ENCODE measurements at places on chromosomes 3 and 15.

DNA sequence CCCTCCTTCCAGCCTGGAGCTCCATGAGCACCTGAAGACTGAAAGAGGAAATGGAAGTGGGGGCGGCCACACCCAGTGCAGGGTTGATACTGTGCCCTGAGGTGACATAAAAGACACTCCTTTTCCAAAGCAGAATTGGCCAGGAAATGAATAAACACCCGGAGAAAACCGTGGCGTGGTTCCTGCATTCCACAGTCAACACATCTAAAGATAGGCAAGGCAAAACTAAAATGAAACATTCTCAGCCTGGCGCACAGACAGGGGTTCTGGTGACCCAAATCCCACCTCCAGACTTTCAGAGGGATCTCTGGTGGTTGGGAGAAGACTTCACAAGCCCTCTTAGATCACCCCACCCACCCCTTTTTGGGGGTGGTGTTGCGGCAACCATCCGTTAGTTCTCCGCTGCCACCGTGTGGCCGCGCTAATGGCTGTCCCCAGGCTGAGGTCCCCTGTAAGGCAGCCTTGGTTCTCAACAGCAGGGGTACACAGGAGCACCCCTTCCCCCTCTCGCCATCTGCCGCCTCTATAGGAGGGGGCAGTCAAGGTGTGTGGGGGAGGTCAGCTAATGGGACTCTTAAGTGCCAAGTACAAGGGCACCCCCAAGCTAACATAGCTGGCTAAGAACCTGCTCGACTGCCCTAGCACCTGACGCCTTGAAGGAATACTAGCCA lies 2.5 kb upstream of the MST1R start:
- no peak for DNase-seq

DNA sequence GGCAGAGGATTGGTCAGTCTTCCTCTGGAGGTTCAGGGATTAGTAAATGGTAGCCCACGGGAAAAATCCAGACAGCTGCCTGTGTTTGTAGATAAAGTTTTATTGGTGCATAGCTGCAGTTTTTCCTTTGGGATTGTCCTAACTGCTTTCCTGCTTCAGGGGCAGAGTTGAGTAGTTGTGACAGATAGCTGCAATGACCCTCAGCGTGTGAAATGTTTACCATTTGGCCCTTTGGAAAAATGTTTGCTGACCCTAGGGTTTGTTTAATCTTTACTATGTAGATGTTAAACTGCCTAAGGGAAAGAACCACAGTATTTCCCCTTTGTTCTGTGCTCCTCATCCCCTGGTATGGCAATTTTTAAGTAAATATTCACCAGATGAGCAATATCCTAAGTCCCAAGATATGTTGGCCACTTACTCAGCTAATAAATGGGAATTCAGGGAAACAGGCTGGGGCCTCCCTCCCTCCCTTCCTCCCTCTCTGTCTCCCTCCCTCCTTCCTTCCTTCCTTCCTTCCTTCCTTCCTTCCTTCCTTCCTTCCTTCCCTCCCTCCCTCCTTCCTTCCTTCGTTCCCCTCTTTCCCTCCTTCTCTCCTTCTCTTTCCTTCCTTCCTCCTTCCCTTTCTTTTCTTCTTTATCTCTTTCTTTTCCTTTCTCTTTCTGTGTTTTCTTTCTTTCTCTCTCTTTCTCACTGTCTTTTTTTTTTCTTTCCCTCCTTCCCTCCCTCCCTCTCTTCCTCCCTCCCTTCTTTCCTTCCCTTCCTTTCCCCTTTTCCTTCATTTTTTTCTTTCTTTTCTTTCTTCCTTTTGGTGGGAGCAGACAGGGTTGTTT lies 234.6 kb upstream of the BHLHE40 start:
- DNase-seq = peak; percentile 57

GRCh38 chr3:169666376-169667165 lies 3.1 kb upstream of the MECOM start:
- DNase-seq = no peak

DNA sequence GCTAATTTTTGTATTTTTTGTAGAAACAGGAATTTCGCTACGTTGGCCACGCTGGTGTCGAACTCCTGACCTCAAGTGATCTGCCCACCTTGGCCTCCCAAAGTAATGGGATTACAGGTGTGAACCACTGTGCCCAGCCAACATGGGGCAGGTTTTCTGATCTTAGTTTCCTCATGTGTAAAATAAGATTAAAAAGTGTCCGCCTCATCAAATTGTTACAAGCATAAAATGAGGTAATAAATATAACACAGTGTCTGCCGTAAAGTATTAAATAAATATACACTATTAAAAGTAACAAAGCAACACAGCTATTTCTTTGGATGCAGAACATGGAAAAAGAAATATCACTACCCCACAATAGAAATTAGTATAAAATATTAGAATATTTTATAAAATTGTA lies 16.4 kb upstream of the COMMD2 start:
- no peak for DNase-seq

DNA sequence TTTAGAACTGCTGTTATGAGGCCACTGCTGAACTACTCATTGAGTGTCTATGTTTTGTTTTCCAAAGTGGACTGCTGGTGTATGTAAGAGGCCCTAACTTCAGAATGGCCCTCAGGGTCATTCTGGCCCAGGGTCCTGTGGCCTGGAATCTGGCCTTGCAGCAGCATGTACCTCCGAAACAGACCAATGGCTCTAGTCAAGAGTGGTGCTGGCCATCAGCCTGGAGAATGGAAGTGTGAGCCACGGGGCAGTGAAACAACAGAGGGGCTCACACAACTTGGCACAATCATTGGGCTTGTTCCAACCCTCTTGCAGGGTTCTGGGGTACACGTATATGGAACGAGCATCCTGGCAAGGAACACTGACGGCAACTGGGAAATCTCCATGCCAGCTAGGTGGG lies 40.5 kb downstream of the SCN5A start:
- no peak for DNase-seq

Measured in stromal cell of bone marrow (primary cell).